D341Med (cell line): ENCODE measurements at places on chromosomes 3 and 15.

- no peak for DNase-seq
Measured at GRCh38 chr3:31170932-31171670, 276.6 kb upstream of the GADL1 start.

DNA sequence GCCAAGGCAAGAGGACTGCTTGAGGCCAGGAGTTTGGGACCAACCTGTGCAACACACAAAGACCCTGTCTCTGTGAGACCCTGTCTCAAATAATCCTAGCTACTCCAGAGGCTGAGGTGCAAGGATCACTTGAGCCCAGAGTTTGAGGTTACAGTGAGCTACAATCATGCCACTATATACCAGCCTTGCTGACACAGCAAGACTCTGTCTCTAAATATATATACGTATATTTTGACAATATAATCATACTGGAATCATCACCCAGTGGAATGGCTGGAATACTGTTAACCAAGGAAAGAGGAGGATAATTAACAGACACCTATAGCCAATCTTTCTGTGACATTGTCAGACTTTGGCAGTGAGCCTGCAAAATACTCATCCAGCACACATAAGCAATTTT lies 9.0 kb upstream of the MAP1A start:
- no peak for DNase-seq

GRCh38 chr15:57596978-57597377 lies 5.3 kb downstream of the MYZAP start:
- DNase-seq = no peak

- peak; percentile 54 for DNase-seq
Measured at GRCh38 chr15:45790325-45790943, 155.6 kb downstream of the SQOR start.

- peak; percentile 47 for DNase-seq
Measured at GRCh38 chr3:61530355-61530754, 31.0 kb upstream of the PTPRG start.

GRCh38 chr15:40114218-40114617 lies 5.5 kb upstream of the BMF start:
- no peak for DNase-seq

DNA sequence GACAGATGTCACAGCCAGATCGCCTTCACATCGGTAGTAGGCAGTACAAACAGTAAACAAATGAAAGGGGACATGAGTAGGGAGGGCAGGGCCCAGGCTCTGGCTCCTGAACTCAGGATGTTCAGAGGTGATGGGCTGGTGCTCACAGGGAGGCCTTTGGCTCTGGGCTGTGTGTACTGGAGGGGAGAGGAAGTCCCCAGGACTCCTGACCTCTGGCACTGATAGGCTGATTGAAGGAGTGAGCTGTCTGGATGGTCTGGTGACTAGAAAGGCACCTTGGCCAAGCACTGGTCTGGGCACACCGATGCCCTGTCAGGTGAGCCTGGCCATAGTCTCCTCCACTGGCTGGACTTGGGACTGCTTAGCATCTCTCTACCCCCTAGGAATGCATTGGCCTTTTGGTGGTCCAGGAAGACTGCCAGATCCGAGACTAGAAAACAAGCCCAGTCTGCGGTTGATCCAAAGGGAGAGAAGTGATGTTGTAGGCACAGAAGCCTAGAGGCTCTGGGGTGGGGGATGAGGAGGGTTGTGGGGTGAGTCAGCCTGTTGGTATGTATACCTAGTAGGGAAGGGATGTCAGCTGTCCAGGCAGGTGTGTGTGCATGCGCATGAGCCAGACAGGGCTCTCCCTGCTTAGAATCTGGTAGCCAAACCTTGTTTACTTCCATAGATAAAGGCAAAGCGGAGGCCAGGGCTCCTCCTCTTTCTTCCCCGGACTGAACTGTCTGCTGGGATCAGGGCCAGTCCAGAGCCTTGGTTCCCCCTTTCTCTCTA lies 1.9 kb downstream of the SPINT1 start:
- DNase-seq = peak; percentile 24

- no peak for DNase-seq
Measured at GRCh38 chr15:75354454-75354853, 7.6 kb downstream of the NEIL1 start.

- DNase-seq = no peak
Measured at GRCh38 chr3:45105855-45106671, 40.1 kb downstream of the CDCP1 start.

GRCh38 chr3:174094669-174095068 lies 697.1 kb downstream of the NLGN1 start:
- DNase-seq = no peak

GRCh38 chr3:149657321-149657925 lies 402 bp downstream of the WWTR1 start:
- DNase-seq = peak; percentile 69

GRCh38 chr3:100080573-100080972 lies 33.7 kb downstream of the FILIP1L start:
- DNase-seq = no peak

GRCh38 chr3:138902171-138902570 lies 44.8 kb downstream of the FOXL2 start:
- no peak for DNase-seq

DNA sequence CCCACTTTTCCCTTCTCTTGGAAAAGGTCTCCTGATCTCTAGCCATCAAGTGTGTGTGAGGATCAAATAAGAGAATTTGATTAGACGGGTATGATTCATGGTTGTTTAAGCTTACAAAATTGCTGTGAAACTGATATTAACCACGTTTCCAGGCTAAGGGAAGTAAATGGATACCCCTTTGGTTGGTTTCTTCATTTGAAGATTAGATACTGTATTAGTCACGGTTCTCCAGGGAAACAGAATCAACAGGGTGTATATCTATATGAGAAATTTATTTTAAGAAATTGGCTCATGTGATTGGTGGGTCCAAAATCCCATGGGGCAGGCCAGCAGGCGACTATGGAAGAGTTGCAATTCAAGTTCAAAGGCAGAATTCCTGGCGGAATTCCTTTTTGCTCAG lies 112.7 kb upstream of the SELENOK start:
- no peak for DNase-seq

GRCh38 chr3:101676765-101677435 lies at the start of gene ZBTB11:
ZBTB11 (minus strand) TSS chr3:101677132; CDS start chr3:101676914, 218 bp downstream.
- DNase-seq = peak; percentile 93

- no peak for DNase-seq
Measured at GRCh38 chr3:8311321-8311720, 190.3 kb upstream of the LMCD1 start.

GRCh38 chr3:186100398-186100797 lies 8.5 kb downstream of the ETV5 start:
- no peak for DNase-seq

DNA sequence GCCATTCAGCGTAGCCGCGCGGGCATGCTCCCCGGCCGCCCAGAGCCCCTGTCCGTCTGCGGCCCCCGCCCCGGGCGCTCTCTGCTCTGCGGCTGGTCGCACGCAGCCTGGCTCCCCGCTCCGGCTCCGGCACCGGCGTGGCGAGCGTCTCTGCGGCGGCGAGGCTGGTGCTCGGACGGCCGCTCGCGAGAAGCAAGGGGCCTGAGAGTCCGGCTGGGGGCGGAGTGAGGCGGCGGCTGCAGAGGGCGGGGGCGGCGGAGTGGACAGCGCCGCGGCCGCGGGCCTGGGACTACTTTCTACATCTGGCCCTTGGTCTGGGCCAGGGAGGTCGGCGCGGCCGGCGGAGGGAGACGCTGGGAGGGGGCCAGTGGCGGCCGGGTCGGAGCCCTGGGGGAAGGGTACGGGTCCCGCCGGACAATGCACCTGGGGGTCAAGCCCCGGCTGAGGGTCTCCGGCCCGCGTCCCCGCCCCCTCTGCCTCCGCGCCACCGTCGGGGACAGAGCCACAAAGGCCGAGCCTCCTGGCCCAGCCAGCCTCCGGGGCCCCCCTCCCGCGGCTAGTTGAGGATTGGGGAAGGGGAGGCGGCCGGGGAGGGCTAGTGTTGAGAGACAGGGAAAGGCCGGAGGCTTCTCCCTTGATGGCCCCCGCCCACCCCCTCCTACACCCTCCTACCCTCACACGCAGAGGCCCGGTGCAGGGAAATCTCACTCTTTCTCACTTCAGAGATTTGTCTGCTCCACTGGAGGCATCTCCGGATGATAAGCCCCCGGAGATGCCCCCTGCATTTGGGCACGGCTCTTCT lies at the start of gene PRTG:
PRTG (minus strand) TSS at position 226 of the 802 bp plus-strand sequence; CDS start at position 5, 221 bp downstream.
- DNase-seq = peak; percentile 77

- no peak for DNase-seq
Measured at GRCh38 chr3:64167351-64167750, 57.9 kb downstream of the PRICKLE2 start.
